ENCODE measurements at places on chromosomes 11 and 22.

DNA sequence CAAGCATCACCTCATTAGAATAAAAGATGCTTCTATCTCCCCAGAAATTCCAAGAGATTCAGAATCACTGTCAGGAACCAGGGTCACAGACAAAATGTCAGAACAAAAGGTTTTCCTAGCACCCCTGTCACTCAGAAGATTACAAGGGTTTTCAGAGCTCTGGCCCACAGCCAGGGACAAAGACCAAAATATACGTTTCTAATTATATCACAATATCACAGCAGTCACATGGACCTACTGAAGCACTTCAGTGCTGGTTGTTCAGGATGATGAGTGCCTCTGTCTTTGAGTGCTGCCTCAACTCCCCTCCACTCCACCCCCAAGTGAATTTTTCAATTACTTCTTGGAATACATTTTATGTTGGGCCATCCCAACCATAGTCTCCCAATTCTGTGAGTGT, 21.9 kb upstream of the RTL6 start:
- DNase-seq, result no peak

DNA sequence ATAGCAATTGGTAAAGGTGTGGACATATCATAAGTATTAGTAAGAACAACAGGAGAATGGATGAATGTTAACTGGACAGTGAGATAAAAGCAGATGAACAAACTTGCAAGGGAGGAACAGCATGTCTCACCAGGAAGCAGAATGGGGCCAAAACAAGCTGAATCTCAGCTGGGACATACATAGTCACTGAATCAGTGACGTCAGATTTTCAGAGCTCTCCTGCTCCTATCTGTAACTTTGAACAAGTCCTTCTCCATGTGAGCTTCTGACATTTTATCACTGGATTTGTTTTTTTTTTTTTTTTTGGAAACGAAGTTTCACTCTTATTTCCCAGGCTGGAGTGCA, 118.7 kb downstream of the BBOX1 start:
- no peak for DNase-seq

- peak; percentile 42 for DNase-seq
Observed at GRCh38 chr11:5204787-5205186, 4.3 kb upstream of the OR51V1 start.

GRCh38 chr11:132228746-132229325, 858.4 kb downstream of the NTM start:
- DNase-seq, result no peak

- peak; percentile 94 for DNase-seq
Observed at GRCh38 chr22:27438271-27438980, 363.1 kb downstream of the MN1 start.

DNA sequence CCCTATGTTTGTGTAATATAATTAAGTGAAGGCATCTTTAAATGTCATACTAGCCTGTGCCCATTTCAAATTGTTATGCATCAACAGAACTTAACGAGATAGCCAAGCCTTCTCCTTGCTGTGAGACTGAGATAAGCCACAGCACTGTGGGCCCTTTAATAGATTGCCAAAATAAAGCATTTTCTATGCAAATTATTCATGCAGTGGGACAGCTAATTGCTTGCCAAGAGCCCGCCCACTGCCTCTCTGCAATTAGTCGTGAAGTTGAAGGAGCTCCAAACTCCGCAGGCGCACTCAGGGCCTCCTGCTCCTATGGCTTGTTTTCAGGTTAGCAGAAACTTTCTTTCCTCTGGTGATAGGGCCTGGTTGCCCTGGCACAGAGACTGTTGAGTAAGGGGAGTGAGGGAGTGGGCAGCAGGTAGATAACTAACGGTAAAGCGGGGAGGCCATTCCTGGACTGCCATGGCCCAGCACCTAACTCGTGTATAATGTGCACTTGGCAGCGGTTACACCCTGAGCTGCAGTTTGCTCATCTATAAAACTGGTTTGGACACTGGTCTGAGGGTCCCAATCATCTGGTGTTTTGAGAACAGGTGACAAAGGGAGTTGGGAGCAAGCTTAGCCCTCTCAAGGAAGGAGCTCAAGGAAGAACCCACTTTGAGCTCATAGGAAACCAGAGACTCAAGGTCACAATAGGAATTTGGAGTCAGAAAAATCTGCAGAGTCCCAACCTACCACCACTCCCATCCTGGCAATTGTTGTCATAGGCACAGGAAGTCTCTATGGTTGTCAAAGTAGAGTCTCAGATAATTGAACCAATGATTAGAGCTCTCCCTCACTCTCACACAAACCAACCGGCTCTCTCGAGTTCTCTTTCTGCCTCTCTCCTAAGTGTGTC, 33.9 kb upstream of the RIC3 start:
- DNase-seq, result no peak

GRCh38 chr11:2376751-2377451, at the start of gene CD81:
Gene CD81, plus strand, starts transcription at chr11:2377310. Its CDS starts 240 bp downstream, at chr11:2377550.
- peak; percentile 30 for DNase-seq

- peak; percentile 72 for DNase-seq
Observed at GRCh38 chr11:57527056-57527631, 3.4 kb downstream of the TIMM10 start.

DNA sequence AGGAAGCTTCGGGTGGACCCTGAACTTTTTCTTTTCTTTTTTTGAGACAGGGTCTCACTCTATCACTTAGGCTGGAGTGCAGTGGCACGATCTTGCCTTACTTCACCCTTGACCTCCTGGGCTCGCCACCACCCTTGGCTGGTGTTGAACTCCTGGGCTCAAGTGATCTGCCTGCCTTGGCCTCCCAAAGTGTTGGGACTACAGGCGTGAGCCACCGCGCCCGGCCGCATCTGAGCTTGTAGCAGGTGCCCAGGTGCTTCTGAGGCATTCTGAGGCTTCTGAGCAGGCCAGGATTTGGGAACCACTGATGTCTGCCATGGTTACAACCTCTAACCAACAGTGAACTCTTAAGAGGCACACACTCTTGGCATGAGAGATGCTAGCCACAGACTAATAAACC, 5.1 kb downstream of the USP35 start:
- no peak for DNase-seq

- DNase-seq, result no peak
Observed at GRCh38 chr11:2134022-2135010, 4.9 kb downstream of the IGF2 start.

GRCh38 chr11:36006556-36006955, 62.7 kb downstream of the LDLRAD3 start:
- peak; percentile 29 for DNase-seq

- DNase-seq, result no peak
Observed at GRCh38 chr11:113329725-113330124, 15.3 kb downstream of the TTC12 start.

DNA sequence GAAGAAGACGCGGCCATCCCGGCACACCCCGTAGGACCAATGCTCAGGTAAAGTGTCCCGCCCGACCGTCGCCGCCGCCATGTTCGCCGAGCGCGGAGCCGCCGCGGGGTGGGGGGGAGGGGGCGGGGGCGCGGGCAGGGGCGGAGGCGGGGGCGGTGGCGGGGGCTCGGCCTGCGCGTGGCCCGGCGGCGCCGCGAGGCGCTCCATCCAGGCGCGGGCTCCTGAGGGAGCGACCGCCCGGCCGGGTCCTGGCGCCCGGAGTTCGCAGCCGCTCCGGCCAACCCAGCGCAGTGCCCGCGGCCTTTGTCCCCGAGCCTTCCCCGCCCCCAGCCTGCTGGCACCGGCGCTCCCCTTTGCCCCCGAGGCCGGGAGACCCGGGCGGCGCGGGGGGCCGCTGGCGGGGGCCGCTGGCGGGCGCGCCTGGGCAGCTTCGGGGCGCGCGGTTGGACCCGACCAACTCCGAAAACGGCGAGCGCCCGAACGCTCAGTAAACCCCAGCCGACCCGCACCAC, at the start of gene PLEKHA7:
TSS of gene PLEKHA7 (minus strand) at position 94 of the 512 bp plus-strand sequence. CDS start at position 81, 13 bp downstream.
- DNase-seq, result peak; percentile 33

DNA sequence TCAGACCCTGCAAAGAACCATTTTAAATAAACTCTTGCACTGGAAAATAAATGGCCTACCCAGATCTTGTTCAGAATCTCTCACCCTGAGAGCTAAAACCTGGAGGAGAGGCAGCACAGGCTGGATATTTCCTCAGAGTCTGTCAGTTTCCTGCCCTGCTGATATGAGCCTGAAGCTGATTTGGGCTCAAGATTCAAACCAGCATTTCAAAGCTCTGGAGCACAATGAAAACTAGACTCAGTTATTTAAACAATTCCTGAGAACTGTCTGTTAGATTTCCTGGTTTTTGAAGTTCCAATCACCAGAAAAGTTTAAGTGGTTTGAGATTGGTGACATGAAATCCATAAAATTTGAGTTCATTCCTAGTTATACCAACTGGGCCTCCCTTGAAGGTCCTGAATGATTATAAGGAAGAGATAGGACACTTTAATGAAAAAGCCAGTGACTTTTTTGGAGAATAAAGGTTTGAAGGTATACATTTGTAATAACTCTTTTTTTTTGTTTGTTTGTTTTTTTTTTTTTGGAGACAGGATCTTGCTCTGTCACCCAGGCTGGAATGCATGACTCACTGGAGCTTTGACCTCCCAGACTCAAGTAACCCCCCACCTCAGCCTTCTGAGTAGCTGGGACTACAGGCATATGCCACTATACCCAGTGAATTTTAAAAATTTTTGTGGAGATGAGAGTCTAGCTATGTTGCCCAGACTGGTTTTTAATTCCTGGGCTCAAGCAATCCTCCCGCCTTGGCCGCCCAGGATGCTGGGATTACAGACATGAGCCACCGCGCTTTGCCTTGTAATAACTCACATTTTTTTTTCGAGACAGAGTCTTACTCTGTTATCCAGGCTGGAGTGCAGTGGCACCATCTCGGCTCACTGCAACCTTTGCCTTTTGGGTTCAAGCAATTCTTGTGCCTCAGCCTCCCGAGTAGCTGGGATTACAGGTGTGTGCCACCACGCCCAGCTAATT, 8.0 kb upstream of the ESAM start:
- no peak for DNase-seq

GRCh38 chr11:26730414-26731083, 8.7 kb upstream of the SLC5A12 start:
- no peak for DNase-seq

- DNase-seq, result no peak
Observed at GRCh38 chr22:37357446-37358075, 69.7 kb downstream of the ELFN2 start.

- DNase-seq, result no peak
Observed at GRCh38 chr22:50343541-50343935, 411 bp downstream of the PPP6R2 start.

DNA sequence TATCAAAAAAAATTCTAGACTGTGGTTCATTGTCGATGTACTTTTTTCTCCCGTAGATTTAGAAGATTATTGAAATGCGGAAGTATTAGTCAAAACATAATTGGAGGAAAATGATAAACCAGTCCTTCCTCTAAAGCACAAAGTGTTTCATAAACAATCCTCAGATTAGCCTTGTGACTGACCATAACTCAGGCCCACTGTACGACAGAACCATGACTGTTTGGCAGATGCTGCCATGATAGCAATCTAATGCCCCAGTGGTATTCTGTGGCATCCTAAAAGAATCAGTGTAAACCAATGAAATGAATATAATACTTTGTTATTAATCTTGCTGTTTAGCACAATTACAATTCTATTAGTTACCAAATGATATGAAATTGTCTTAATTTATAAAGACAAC, 127.0 kb upstream of the CTSC start:
- no peak for DNase-seq

DNA sequence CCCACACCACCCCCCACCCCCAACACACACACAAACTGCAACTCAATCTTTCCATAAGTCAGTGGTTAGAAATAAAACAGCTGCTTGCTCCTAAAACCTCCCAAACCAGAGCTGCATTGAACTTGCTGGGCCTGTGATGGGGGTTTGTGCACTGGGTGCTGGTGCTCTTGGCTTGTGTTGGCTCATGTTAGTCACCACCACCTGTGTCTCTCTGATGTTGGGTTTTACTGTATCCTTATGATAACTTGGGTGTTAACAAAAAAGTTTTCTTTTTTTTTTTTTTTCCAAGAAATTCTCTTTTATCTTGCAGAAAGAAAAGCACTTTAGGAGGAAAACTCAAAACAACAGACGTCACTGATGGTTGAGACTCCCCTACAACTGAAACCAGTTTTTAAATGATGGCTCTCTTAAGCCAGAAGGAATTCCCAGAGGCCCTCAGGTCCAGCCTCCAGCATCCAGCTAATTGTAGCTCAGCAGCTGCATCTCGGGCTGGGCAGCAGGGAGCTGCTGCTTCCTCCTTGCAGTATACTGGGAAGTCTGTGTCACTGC, 79.9 kb upstream of the DRD2 start:
- DNase-seq, result peak; percentile 51

- DNase-seq, result no peak
Observed at GRCh38 chr11:121595717-121596161, 143.0 kb upstream of the SORL1-AS1 start.

GRCh38 chr11:60500276-60500910, 7.8 kb downstream of the MS4A12 start:
- no peak for DNase-seq

GRCh38 chr22:49956418-49956770, 4.2 kb upstream of the PIM3 start:
- DNase-seq, result no peak

GRCh38 chr11:64484191-64485022, 106.6 kb upstream of the SLC22A12 start:
- no peak for DNase-seq

GRCh38 chr11:46122945-46123715, 1.9 kb upstream of the PHF21A start:
- DNase-seq, result peak; percentile 19

DNA sequence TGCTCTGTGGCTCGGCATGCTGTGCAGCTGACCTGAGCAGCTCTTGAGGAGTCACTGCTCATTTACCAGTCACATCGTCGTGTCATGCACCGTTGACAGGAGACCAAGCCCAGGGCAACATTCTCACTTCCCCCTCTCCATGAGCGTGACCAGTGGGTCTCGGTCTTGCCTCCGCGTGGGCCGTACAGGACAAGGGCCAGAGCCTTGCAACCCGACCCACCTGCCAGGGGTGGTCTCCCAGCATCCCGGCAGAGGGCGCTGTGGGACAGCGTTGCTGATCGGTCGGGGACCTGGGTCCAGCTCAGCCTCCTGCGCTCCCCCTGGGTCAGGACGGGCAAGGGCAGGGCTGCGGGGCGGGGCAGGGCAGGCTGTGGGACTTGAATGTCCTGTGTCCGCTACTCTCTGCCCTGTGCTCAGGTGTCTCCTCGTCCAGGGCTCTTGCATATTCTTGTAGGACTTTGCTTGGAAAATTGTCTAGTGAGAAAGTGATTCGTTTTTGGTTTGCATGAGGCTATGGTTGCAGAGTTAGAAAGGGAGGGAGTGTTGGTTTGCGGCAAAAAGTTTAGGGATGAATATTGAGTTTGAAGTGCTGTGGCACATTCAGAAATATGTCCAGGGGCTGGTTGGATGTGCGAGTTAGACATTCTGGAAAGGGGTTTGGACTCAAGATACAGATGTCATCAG, 16.2 kb downstream of the EIF4G2 start:
- DNase-seq, result peak; percentile 87

GRCh38 chr11:102279641-102280170, 37.6 kb upstream of the BIRC3 start:
- DNase-seq, result no peak

DNA sequence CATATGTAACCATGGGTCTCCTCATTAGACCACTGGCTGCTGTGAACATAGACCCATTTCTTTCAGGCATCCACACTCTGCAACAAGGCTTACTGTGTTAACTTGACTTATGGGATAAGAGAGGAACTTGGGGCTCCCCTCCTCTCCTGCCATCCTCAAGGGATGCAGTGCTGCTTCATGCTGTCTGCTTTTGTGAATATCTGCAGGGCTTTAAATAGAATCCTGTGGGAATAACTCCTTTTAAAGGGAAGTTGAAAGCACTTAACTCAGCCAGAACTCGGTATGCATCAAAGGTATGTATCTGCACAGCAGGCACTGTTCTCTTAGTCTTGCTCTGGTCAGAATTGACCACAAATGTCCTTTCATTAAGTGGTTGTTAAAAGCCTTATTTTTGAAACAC, 222.5 kb upstream of the KIRREL3 start:
- DNase-seq, result no peak

GRCh38 chr11:71169313-71169712, 83.1 kb downstream of the SHANK2 start:
- DNase-seq, result no peak

All from NCI-H82 (cell line).